ENCODE measurements at places on chromosomes 16 and 17.

GRCh38 chr17:32492648-32493289, 6.0 kb downstream of the CDK5R1 start:
- no peak for DNase-seq

DNA sequence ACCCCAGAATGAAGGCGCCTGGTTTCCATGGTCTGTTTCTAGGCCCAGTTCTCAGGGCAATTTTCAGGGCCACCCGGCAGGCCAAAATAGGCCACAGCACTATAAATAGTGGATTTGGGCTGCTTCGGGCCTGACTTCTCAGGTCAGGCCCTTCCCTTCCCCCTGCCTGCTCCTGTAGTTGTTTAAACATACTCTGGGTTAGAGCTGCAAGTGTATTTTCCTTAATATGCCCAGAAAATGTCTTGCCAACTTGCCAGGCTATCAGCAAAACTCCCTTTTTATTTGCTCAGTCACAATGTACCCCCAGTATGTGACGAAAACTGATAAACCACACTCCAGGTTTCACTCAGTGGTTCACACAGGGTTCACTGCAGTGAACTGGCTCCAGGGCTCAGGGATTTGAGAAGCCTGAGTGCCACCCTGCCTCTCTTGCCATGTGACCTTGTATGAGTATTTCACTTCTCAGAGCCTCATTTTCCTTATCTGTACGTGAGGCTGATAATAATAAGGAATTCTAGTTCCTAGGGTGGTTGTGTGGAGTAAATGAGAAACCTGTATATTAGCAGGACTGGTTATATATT, 76.5 kb downstream of the GPRC5B start:
- DNase-seq, result no peak

DNA sequence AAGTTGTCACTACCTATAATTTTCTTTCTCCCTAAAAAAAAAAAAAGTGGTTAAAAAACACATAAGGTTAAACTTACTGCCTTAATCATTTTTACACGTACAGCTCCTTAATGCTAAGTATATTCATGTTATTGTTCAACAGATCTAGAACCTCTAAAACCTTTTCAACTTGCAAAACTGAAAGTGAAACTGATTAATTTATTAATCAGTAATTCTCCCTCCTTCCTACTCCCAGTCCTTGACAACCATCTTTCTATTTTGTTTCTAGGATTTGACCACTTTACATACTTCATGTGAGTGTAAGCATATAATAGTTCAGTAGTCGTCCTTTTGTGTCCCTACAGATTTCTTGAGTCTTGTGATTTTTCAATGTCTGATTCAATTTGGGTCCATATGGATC, 251.4 kb upstream of the KIF2B start:
- no peak for DNase-seq

DNA sequence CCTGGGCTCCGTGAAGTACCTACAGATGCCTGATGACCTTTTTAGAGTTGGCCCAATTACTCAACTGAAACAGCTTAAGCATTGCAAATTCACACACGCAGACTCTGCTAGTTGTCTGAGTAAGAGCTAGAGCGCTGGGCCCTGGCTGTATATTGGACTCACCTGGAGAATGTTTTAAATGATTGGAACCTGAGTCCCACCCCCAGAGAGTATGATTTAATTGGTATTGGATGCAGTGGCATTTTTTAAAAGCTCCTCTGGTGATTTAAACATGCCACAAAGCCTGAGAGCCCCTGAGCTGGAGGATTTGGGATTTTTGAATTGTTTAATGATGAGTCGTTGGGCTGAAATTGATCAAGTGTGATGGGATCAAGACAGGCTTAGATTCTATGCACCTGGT, 143.9 kb upstream of the SDK2 start:
- DNase-seq, result no peak

GRCh38 chr17:67637901-67638641, 79.7 kb upstream of the NOL11 start:
- no peak for DNase-seq

DNA sequence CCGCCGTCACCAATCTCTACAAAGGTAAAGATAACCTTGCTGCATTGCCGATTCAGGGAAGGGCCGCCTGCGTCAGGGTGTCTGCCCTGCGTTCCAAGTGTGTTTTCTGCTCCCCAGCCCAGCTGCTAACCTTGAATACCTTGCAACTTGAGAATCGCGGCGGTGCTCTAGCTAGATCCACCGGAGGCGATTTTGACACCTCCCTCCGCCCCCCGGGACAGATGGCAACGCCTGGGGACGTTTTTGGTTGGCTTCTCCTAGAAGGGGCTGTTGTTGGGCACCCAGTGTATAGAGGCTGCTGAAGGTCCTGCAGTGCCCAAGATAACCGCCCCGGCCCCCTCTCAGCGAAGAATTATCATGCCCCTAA, 1.5 kb downstream of the HAPSTR1 start:
- no peak for DNase-seq

DNA sequence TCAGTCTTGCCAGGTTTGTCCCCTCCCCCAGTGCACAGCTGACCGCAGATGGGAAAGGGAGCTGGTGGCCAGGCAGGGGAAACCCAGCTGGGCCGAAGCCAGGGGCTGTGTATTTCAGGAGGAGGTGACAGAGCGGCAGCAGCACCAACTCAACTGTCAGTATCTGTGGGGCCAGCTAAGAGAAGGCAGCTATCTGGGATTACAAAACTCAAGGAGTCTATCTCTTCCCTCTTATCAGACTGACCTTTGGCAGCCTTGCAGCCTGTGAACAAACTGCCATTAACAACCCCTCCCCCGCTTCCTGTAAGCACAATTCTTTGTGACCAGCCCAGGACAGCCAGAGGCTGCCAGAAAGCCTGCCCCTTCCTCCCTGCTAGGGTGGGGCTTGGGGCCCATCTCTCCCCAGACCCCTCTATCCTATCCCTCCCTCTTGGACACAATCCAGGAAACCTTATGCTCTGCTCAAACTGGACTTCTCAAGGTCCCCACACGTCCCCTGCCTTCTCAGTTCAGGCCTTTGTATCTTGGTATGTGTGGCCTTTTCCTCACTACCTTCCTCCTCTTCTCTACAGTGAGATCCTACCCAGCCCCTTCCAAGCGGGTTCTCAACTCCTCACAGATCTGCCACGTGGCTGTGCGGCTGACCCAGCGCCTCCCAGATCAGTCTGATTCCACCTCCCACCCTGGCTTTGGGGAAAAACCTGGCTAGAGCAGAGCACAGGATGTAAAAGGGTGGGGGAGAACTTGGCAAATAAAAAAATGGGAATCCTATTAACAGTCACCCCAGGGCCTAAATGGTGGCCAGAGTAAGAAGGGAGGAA, 10.5 kb downstream of the ST3GAL2 start:
- no peak for DNase-seq

DNA sequence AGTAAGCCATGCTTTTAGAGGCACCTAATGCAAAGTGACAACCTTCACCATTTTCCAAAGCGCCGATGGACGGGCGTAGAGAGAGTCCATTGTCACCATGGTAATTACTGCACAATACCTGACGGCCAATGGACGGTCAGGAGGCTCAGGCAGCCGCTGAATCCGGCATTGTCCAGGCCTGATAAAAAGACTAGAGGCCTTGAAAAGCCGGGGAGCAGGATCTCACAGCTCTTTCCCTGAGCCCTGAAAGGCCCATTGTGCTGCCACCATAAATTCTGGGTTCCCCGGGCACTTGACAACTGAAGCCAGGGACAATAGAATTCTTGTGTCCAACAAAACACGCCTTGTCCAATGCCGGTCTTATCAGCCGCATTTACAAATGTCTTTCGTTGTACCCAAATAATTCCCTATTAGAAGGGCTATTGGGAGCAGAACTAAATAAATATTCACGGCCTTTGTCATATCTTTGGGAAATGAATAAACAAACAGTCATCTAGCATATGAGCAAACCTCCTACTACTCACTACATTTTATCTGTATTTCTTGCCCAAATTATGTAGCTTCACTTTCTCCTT, 62.4 kb downstream of the CDH11 start:
- DNase-seq, result no peak

- DNase-seq, result no peak
Observed at GRCh38 chr17:42522798-42523278, 13.2 kb upstream of the NAGLU start.

DNA sequence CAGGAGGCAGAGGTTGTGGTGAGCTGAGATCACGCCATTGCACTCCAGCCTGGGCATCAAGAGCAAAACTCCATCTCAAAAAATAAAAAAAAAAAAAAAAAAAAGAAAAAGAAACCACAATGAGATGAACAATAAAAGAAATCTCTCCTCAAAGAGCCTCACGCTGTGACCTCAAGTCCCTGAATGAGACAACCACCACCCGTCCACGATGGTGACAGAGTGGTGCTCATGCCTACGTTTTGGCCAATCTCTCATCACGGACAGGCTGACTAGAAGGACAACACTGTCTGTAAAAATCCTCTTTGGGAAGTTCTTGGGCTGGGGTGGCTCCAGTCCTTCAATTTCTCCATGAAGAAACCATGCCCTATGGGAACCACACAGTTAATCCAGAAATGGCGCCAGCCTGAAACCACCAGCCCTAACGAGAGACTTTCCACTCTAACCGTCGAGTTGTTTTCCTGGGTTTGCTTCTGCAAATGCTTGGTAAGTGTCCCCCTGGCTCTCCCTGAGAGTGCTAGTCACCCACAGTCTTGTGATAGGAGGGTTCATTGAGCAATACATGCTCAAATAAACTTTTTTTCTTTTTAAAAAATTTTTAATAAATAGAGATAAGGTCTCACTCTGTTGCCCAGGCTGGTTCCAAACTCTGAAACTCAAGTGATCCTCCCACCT, 15.0 kb upstream of the PRSS27 start:
- no peak for DNase-seq

DNA sequence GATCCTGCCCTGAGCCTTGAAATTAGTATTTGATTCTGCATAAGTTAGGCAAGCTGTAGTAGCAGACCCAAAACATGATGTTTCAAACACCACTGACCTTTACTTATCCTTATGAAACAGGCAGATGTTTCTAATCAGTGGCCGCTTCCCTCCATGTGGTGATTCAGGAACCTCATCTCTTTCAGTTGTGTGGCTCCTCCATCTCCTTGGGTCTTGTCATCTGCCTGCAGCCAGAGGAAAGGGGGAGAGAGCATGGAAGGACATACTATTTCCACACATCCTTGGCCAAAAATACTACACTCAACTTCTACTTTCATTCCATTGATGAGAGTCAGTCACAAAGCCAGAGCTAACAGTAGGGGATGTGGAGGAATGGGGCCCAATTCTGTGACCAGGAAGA, 41.6 kb upstream of the IRX6 start:
- DNase-seq, result no peak
